ENCODE measurements at places on chromosomes 7 and 10. TPM values are rescaled to one million over a fixed set of nuclear protein-coding genes. Genes with fewer than 3 reads are reported as not detected.

HERPUD2 gene
- total RNA-seq: 39.3 TPM

NKX6-2 gene
- not detected for total RNA-seq

ARHGEF5 gene
- total RNA-seq: 29.1 TPM

SGCE gene
- 62.4 TPM for total RNA-seq

ETV1 gene
- 0.39 TPM for total RNA-seq

RGS10 gene
- 96.3 TPM for total RNA-seq

PRKG1 gene
- total RNA-seq: 0.43 TPM

PSAP gene
- 3,537 TPM for total RNA-seq

LRRC18 gene
- total RNA-seq: not detected

DPP6 gene
- total RNA-seq: under 0.01 TPM

TNKS2 gene
- 58.5 TPM for total RNA-seq

CPEB3 gene
- total RNA-seq: 0.65 TPM

HOXA1 gene
- total RNA-seq: 1.5 TPM

SPDYE11 gene
- not detected for total RNA-seq

ABCB4 gene
- not detected for total RNA-seq

PAPSS2 gene
- 12.2 TPM for total RNA-seq

ZP3 gene
- 4.7 TPM for total RNA-seq

SLC18A2 gene
- total RNA-seq: not detected

ACSM6 gene
- not detected for total RNA-seq

CFTR gene
- under 0.01 TPM for total RNA-seq

DOCK4 gene
- total RNA-seq: 0.98 TPM

CAMK2B gene
- total RNA-seq: not detected

PYROXD2 gene
- 5.0 TPM for total RNA-seq

GSTO1 gene
- total RNA-seq: 161 TPM

HKDC1 gene
- total RNA-seq: under 0.01 TPM

PTPN20 gene
- total RNA-seq: 10.6 TPM

OR13A1 gene
- not detected for total RNA-seq

SLC39A12 gene
- total RNA-seq: not detected

ZNF518A gene
- total RNA-seq: 26.7 TPM

GARIN1A gene
- total RNA-seq: 1.2 TPM

SLC25A13 gene
- total RNA-seq: 40.3 TPM

SPDYE18 gene
- not detected for total RNA-seq

TFEC gene
- total RNA-seq: 2.7 TPM

GHRHR gene
- total RNA-seq: not detected

DDC gene
- not detected for total RNA-seq

LRRD1 gene
- total RNA-seq: 0.11 TPM

GRID2IP gene
- total RNA-seq: not detected

FFAR4 gene
- not detected for total RNA-seq

PVRIG gene
- total RNA-seq: not detected

FBXW4 gene
- 60.9 TPM for total RNA-seq

Measured in placental epithelial cell (primary cell).